ENCODE measurements at places on chromosomes 2 and 18.

DNA sequence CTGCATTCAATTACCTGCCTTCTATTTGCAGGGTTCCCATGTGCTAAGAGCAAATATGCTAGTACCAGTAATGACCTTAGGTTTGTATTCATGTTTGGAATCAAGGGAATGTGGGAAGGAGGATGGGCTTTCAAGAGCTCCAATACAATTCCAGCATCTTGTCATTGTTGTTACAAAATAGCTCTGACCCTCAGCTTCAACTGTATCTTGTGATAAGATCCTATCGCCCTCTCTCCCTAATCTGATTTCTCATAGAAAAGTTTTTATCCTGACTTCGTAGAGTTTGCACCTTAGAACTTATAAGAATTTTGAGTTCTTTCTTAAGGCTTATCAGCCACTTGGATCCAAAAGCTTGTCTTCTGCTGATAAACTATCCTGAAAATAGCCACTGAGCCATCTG lies 749.5 kb upstream of the ACVR2A start:
- no peak for DNase-seq

DNA sequence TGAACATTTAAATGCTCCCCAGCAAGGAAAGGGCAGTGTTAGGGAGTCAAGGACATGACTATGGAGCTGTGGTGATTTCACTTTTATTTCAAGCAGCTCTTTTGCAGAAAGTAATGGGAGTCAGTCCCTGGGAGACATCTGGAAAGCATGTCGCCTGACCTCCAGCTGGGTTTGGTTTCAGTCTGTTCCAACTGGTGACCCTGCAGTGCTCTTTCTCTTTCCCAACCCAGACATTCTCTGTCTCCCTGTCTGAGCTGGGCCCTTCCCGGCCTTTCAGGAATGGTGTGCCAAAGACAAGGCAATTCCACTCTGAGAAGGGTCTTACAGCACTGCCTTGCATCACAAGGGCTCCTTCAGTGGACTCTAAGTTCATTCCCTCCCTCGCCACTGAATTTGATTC lies 323.2 kb downstream of the OSR1 start:
- no peak for DNase-seq

DNA sequence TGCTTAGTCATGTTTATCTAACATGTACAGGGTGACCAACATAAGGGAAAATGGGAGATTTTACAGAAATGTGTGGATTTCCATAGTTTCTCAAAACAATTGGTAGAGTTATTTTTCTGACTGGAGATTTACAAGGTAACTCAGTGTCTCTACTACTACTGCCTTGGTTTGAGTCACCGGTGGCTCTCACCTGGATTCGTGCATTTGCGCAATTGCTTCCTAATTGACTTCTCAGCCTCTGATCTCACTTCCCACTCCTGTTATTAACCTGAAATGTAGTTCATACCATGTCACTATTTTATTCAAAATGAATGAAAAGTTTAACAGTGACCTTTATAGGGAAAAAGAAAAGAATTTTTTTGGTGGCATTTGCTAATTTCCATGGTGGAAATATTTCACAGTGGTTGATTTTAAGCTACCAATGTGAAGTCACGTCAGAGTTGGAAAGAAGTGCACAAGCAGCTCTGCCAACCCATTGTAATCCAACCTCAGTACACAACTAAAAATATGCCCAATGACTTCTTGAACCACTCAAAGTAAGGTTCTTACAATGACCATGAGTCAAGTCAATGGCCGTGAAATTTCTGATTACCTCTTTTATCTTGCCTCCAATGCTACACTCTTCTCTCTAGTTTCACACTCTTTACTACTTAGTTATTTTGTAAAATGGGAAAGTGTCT lies 94.0 kb downstream of the NYAP2 start:
- DNase-seq: no peak

DNA sequence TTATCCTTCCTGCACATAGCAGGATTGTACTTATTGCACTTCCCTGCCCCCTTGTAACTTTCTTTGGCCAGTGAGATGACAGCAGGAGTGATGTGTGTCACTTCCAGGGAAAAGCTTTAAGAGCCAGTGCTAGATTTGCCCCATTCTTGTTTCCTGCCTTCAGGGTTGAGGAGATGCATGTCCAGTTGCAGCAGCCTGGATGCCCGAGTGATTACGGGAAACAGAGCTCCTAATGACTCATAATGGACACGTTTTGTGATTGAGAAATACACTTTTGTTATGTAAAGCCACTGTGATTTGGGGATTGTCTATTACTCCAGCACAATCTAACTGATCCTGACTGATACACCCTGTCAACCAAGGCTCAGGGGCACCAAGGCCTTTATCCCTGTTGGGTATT lies 5.0 kb upstream of the TET3 start:
- no peak for DNase-seq

- DNase-seq: no peak
These were observed 767.0 kb downstream of the SLC4A3 start for GRCh38 chr2:220394433-220394832.

- no peak for DNase-seq
These were observed 15.7 kb downstream of the STK39 start for GRCh38 chr2:168231609-168232241.

DNA sequence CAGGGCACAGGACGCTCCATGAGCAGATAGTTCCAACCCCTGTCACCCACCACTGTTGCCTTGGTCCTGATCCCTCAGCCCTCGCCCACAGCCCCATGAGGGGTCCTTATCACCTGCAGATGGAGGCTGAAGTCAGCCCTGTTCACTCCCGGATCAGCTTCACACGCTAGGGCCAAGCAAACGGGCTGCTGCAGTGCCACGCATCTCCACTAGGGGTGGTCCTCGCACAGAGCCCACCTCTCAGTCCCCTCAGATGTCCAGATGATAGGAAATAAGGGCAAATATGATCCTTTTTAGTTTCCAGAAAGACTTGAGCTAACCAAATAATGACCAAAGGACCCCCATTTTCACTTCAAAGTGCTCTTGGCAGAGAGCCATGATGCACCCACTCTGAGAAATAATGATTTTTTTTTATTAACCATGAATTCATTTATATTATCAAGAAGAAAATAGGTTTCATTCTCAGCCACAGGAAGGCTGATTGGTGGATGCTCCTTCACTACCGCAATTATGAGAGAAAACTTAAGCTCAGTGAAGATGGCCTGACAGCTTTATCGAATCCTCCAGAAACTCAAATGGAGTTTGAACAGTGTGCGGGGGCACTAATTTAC lies 71.9 kb upstream of the KLHL29 start:
- DNase-seq: no peak

DNA sequence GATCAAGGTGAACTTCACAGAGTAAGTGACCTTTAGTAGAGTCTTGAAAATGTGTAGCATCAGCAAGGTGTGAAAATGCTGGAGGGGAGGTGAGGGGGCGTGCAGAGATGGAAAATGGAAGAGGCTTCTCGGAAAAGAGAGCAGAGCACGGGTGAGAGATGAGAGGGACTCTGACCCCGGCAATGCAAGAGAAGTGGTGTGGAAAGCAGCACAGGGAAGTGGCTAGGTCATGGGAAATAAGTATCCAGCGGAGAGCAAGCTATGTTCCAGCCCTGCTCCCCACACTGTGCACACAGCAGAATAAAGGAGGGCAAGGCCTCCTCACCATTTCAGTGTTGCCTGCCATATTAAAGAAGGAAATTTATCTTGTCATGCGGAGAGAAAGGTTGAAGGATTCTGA lies 241.7 kb upstream of the DOK6 start:
- no peak for DNase-seq

DNA sequence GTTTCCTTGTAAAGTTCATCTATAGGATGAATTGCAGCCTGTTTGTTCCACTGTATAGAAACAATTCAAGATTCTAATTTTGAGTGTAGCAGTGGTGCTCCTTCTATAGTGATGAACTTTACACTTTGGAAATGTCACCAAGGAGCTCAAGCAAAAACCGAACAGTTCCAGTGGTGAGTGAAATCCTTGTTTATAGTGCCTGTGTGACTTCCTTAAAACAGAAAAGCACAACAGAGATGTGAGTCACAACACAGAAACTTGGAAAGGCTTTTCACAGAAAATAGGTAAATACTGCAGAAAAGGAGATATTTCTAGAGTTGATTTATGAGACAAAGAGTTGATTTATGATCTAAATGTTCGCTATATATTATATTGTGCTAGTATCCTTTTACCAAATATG lies 482.0 kb downstream of the PTPRM start:
- DNase-seq: no peak

DNA sequence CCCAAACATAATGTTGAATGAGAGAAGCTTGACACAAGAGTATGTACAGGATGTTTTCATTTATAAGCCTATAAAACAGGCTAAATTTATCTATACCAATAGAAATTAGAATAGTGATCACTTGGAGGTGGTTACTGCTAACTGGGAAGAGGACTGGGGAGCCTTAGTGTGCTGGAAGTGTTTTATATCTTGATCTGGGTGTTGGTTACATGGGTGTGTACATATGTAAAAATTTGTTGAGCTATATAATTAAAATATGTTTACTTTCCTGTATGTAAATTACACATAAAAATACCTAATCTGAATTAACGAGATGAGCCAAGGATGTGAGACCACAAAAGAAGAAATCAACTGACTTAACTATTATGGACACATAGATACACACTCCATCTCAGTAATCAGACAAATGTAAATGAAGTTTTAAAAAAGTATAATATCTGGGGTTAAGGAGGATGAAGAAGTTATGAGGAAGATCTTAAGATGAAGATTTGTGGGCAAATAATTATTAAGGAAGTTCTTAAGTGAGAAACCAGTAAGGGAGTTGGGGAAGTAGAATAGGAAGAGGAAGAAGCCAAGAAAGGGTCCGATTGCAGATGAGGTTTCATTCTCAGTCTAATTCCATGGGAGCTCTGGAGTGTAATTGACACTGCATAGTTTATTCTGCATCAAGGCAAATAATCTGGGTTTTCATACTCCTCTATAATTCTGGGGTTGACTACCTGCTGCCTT lies 32.3 kb upstream of the NABP1 start:
- no peak for DNase-seq

Measured in thymus (tissue), 14 donors.